ENCODE measurements at places on chromosomes 3 and 15.

DNA sequence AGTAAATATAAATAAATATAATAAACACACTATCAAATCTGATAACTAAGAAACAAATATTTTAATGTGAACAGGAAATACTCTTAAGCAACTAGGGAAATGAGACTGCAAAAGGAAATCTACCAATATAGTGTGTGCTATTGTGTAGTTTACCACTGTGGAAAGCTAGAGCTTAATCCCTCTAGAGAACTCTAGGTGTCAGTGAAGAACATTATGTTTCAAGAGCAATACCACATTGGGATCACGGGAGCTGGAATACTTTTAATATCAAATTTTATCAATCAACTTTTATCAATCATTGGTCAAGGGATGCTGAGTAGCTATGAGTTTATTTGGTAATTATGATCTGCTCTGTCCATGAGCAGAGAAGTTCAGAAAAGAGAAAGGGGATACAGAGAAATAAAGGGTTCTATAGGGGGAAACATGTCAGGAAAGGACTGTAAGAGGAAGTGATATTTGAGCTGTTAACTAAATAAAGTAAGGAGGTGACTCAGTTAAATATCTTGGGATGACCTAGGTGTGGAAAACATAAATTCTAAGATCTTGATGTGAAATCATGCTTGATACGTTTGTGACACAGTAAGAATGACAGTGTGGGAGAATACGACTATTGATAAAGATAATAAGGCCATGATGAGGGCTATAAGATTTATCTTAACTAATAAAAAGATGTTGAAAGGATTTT, 762.2 kb upstream of the ALCAM start:
- H3K4me1 ChIP-seq, result no peaks in the 10 kb centered on the region
- no peak overlapping the region for H3K4me3 ChIP-seq
- no peaks in the 10 kb centered on the region for H3K27me3 ChIP-seq
- DNase-seq, result no peak
- H3K27ac ChIP-seq, result no peak overlapping the region

GRCh38 chr3:88058306-88058580, 562 bp downstream of the CGGBP1 start:
- DNase-seq, result no peak
- H3K36me3 ChIP-seq, result peaks cover 15% of the 10 kb centered on the region
- peak overlapping the region; percentile 87 for H3K27ac ChIP-seq
- H3K4me1 ChIP-seq, result peaks cover 27% of the 10 kb centered on the region
- peak overlapping the region; percentile 70 for H3K4me3 ChIP-seq

- H3K4me3 ChIP-seq, result no peak overlapping the region
- no peaks in the 10 kb centered on the region for H3K27me3 ChIP-seq
- H3K27ac ChIP-seq, result no peak overlapping the region
- H3K36me3 ChIP-seq, result no peaks in the 10 kb centered on the region
- DNase-seq, result no peak
Measured at GRCh38 chr15:61796056-61796455, 264.2 kb downstream of the VPS13C start.

DNA sequence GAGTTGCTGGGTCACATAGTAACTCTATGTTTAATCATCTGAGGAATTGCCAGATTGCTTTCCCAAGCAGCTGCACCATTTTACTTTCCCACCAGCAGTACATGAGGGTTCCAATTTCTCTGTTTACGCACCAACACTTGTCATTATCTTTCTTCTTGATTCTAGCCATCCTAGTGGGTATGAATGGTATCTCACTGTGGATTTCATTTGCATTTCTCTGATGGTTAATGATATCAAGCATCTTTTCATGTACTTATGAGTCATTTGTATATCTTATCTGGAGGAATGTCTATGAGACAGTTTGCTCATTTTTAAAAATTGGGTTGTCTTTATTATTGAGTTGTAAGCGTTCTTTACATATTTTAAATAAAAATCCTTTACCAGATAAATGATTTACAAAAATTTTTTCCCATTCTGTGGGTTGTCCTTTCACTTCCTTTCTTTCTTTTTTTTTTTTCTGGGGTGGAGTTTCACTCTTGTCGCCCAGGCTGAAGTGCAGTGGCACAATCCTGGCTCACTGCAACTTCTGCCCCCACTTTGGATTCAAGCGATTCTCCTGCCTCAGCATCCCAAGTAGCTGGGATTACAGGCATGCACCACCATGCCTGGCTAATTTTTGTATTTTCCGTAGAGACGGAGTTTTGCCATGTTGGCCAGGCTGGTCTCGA, 8.9 kb upstream of the SGO1 start:
- no peak overlapping the region for H3K4me3 ChIP-seq
- no peak for DNase-seq
- no peaks in the 10 kb centered on the region for H3K36me3 ChIP-seq
- H3K4me1 ChIP-seq, result no peaks in the 10 kb centered on the region

DNA sequence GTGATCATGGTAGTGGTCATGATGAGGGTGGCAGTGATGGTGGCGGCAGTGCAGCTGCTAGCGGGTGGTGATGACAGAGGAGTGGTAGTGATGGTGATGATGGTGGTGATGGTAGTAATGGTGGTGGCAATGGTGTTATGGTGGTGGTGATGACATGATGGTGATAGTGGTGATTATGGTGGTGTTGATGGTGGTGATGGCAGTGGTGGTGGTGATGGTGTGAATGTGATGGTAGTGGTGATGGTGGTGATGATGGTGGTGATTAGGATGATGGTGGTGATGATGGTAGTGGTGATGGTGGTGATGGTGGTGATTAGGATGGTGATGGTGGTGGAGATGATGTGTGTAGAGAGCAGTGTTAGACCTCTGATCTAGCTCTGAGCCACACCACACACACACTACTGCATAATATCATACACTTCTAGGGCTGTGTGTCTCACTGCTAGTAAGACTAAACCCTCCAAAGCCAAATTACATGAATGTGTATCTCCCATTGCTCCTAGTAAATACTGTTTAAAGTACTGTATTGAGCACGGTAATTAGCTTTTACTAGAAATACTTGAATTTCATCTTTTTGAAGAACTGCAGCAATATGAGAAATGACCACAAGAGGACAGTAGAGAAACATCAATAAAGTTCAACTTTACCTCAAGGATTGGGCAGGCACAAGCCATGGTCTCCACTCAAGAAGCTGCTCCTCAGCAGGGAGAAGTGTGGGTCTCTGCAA, 28.8 kb downstream of the TMED3 start:
- H3K27ac ChIP-seq, result no peak overlapping the region
- no peak overlapping the region for H3K4me3 ChIP-seq
- no peaks in the 10 kb centered on the region for H3K36me3 ChIP-seq
- no peak for DNase-seq

GRCh38 chr15:93270937-93271467, 182.0 kb upstream of the RGMA start:
- DNase-seq, result no peak
- no peak overlapping the region for H3K4me3 ChIP-seq
- H3K4me1 ChIP-seq, result no peaks in the 10 kb centered on the region
- H3K36me3 ChIP-seq, result no peaks in the 10 kb centered on the region
- H3K27ac ChIP-seq, result no peak overlapping the region

GRCh38 chr15:45650889-45651525, 16.2 kb downstream of the SQOR start:
- no peak for DNase-seq
- H3K27me3 ChIP-seq, result no peaks in the 10 kb centered on the region
- no peaks in the 10 kb centered on the region for H3K4me1 ChIP-seq

GRCh38 chr3:99823723-99824711, 6.4 kb downstream of the CMSS1 start:
- H3K27me3 ChIP-seq, result no peaks in the 10 kb centered on the region
- DNase-seq, result no peak
- peaks cover 15% of the 10 kb centered on the region for H3K4me1 ChIP-seq
- peaks cover 10% of the 10 kb centered on the region for H3K36me3 ChIP-seq

- H3K4me3 ChIP-seq, result no peak overlapping the region
- no peak for DNase-seq
- no peaks in the 10 kb centered on the region for H3K36me3 ChIP-seq
- no peak overlapping the region for H3K27ac ChIP-seq
- H3K27me3 ChIP-seq, result no peaks in the 10 kb centered on the region
- H3K4me1 ChIP-seq, result no peaks in the 10 kb centered on the region
Measured at GRCh38 chr15:90819390-90819789, 49.0 kb upstream of the FURIN start.

GRCh38 chr3:188169830-188170455, 16.0 kb downstream of the LPP start:
- peak overlapping the region; percentile 69 for H3K27ac ChIP-seq
- H3K4me1 ChIP-seq, result peaks cover 56% of the 10 kb centered on the region
- H3K27me3 ChIP-seq, result no peaks in the 10 kb centered on the region
- H3K36me3 ChIP-seq, result no peaks in the 10 kb centered on the region
- DNase-seq, result peak; percentile 70

DNA sequence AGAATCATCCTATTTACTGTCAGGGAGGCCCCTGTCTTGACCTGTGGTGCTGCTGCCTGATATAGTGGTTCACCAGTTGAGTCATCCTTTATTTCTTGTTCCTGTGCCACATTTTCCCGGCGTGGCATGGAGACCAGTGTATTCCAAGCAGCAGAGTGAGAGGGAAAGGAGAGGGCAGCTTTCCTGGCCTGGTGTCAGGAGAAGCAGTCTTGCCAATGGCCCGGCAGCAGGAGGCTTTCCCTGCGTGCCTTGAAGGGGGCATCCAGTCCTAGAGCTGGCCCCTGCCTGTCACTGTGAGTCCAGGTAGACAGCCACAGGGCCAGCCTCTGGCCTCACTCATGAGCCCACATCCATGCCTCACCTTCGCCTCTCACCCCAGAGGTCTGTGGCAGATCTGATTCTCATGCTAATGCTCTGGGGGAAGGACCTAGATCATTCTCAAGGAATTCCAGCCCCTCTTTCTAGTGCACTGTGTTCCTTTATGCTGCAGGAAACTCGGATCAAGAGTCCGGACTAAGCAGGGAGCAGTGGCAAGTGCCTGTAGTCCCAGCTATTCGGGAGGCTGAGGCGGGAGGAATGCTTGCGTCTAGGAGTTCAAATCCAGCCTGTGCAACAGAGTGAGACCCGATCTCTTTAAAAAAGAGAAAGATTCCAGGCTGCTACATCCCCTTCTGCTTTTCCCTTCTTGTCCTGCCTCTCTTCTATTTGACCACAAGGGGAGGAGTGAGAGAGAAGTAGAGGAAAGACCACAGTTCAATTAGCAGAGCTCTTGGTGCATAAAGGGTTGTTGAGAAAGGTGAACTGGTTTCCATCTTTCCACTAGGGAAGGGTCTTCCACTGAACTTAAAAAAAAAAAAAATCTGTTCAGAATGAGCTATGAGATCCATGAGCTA, 66.8 kb upstream of the HACD2 start:
- H3K4me3 ChIP-seq, result no peak overlapping the region
- H3K4me1 ChIP-seq, result peaks cover 79% of the 10 kb centered on the region
- no peaks in the 10 kb centered on the region for H3K27me3 ChIP-seq
- no peak for DNase-seq
- H3K27ac ChIP-seq, result peak overlapping the region; percentile 49
- H3K36me3 ChIP-seq, result peaks cover 80% of the 10 kb centered on the region

- no peak overlapping the region for H3K4me3 ChIP-seq
- H3K27me3 ChIP-seq, result no peaks in the 10 kb centered on the region
- no peaks in the 10 kb centered on the region for H3K36me3 ChIP-seq
- H3K27ac ChIP-seq, result peak overlapping the region; percentile 49
Measured at GRCh38 chr15:95624616-95625361, 705.7 kb upstream of the NR2F2 start.

- DNase-seq, result peak; percentile 51
- peak overlapping the region; percentile 99 for H3K27ac ChIP-seq
- H3K36me3 ChIP-seq, result no peaks in the 10 kb centered on the region
- peak overlapping the region; percentile 77 for H3K4me3 ChIP-seq
- H3K27me3 ChIP-seq, result no peaks in the 10 kb centered on the region
Measured at GRCh38 chr3:66498687-66499621, 1.9 kb downstream of the LRIG1 start.

DNA sequence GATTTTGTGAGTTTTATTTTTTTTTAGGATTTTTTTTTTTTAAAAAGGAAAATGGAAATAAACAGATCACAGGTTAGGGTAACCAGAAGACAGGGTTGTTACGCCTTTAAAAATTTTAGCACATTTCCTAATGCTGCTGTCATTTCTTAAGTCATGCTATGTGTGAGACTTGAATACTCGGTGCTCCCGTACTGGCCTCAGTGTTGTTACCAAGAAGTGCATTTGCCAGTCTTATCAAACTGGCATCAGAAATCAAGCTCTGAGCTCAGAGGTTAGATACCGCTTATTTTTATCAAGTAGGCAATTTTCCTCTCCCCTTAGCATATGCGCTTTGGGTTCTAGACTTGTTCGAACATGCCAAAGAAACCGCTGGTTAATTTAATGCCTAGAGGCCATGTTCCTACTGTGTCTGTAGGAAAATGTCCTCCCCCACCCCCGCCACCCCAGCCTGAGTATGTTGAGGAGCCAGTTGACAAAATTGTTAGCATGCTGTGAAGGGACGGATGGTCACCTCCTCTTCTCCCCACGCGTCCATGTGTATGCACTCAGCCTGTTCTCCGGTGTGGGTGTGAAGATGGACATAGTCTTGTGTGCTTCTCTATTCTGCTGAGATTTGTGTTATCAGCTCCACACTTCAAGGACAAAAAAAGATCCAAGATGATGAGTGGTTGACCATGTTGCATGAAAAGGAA, 88.9 kb downstream of the ITPR1 start:
- H3K36me3 ChIP-seq, result no peaks in the 10 kb centered on the region
- H3K27ac ChIP-seq, result peak overlapping the region; percentile 69
- DNase-seq, result no peak
- peak overlapping the region; percentile 48 for H3K4me3 ChIP-seq
- peaks cover 77% of the 10 kb centered on the region for H3K4me1 ChIP-seq

GRCh38 chr3:2517500-2518172, 419.0 kb downstream of the CNTN4 start:
- DNase-seq, result no peak
- H3K27ac ChIP-seq, result no peak overlapping the region
- H3K27me3 ChIP-seq, result no peaks in the 10 kb centered on the region
- no peak overlapping the region for H3K4me3 ChIP-seq
- H3K4me1 ChIP-seq, result no peaks in the 10 kb centered on the region
- no peaks in the 10 kb centered on the region for H3K36me3 ChIP-seq

- DNase-seq, result no peak
- H3K36me3 ChIP-seq, result no peaks in the 10 kb centered on the region
- H3K27me3 ChIP-seq, result peaks cover 3% of the 10 kb centered on the region
- H3K4me3 ChIP-seq, result no peak overlapping the region
Measured at GRCh38 chr15:52109559-52110451, 2.8 kb downstream of the BCL2L10 start.

GRCh38 chr3:13286873-13287272, 133.2 kb downstream of the NUP210 start:
- no peak overlapping the region for H3K4me3 ChIP-seq
- no peaks in the 10 kb centered on the region for H3K27me3 ChIP-seq

DNA sequence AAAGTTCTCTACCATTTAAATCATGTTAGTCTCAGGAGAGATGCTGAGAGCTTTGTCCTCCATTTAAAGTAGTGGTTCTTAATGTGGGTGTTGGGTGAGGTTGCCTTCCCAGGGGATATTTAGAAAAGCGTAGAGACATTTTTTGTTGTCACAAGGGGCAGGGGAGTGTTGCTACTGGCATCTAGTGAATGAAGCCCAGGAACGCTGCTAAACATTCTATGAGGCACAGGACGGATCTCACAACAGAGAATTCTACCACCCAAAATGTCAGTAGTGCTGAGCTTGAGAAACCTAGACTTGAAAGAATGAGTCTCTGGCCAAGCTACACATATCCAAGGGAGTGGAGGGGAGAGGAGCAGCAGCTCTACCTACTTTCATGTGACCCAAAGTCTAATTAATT, 60.7 kb upstream of the CTNNB1 start:
- DNase-seq, result no peak
- no peak overlapping the region for H3K4me3 ChIP-seq
- no peaks in the 10 kb centered on the region for H3K36me3 ChIP-seq
- no peak overlapping the region for H3K27ac ChIP-seq
- no peaks in the 10 kb centered on the region for H3K27me3 ChIP-seq

GRCh38 chr3:193968380-193968974, 167.5 kb upstream of the HES1 start:
- H3K36me3 ChIP-seq, result no peaks in the 10 kb centered on the region
- no peaks in the 10 kb centered on the region for H3K4me1 ChIP-seq
- H3K27me3 ChIP-seq, result peaks cover 13% of the 10 kb centered on the region
- no peak overlapping the region for H3K27ac ChIP-seq
- no peak overlapping the region for H3K4me3 ChIP-seq
